Fibroblast of lung (primary cell): ENCODE measurements at places on chromosomes 6 and 20.

GRCh38 chr6:41583565-41583964 is 37.4 kb downstream of the FOXP4 start:
- DNase-seq, result no peak

DNA sequence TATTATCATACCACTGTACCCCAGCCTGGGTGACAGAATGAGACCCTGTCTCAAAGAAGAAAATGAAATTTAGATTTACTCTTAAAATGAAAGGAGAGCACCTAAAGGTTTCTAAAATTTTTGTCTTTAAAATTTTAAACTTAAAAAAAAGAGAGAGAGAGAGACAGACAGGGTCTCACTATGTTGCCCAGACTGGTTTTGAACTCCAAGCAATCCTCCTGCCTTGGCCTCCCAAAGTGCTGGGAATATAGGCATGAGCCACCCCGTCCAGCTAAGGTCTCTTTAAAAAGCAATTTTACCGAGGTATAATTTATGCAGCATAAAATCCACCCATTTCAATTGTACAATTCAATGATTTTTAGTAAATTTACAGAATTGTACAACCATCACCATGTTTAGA is 33.2 kb downstream of the ILRUN start:
- no peak for DNase-seq

DNA sequence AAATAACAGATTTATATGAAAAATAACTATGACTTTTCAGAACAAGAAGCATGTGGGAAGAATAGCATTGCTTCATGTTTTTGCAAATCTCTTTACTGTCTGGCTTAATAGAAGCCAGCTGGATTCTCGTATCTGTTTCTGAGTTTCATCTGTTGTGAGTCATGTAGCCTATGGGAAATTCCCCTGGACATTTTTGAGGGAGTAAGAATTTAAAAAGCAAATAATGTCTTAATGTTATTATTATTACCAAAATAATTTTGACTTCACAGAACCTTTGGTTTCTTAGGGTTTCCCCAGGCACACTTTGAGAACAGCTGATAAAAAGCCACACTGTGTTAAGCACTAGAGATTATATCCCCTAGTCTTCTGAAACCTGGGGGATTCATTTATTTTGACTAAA is 75.8 kb downstream of the SYCP2L start:
- DNase-seq, result peak; percentile 84

- peak; percentile 89 for DNase-seq
These were observed 95.6 kb upstream of the SHLD1 start for GRCh38 chr20:5654557-5654956.

- no peak for DNase-seq
These were observed 111.0 kb downstream of the TFAP2A start for GRCh38 chr6:10303608-10304506.

DNA sequence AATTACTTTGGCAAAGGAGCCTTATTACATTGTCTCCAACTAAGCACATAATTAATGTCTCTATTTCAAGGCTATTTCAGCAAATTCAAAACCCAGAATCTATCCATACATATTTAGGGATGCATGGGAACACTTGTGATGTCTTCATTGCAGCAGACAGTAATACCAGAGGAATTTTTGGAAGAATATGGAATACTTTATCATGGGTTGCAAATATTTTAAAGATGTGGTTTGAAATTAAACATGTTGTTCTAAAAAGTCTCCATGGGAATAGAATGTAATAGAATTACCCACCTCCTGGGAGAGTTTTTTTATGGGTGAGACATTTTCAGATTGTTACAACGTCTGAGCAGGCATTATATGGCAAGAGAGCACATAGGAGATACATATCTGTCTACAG is 170.8 kb downstream of the KCNQ5 start:
- DNase-seq, result no peak

DNA sequence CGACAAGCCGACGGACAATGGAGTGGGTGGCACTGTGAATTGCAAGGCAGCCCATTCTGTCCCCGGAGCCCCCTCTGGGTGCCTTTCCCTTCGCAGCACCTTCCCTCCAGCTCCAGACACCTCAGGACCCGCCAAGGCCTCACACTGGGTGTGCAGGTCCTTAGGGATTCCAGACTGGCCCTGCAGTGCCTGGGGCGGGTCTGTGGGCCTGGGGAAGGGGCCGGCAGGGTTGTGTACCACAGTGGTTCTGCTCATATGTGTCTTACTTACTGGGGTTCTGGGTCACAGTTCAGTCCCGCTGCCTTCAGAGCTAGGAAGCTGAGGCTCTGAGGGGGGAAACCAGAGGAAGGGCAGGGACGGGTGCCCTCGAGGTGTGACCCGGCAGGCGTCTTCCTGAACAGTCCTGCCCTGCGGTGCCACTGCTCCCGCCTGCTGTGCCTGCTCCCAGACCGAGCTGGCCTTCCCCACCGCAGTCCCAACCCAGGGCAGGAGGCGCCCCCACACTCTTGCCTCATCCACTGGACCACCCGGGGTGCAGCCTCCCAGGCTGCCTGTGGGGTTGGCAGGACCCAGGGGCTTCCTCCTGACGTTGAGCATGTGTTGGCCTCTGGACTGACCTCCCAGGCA is 16.3 kb upstream of the SLCO4A1 start:
- DNase-seq, result no peak

DNA sequence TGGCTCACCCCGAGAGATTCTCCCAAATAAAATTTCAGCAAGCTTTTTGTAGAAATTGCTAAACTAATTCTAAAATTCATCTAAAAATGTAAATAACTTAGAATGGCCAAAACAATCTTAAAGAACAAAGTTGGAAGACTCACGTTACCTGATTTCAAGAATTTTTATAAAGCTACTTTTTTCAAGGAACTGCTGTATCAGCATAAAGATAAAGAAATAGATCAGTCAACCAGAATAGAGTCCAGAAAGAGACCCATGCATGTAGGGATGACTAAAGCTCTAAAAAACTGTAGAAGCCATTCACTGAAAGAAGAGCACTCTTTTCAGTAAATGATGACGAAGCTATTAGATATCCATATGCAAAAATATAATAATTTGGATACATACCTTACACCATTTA is 652.1 kb downstream of the TBC1D32 start:
- DNase-seq, result no peak
